ENCODE measurements at places on chromosomes 7 and 10.

GRCh38 chr7:56686276-56686859 lies 445.9 kb downstream of the ZNF479 start:
- DNase-seq, result no peak

- peak; percentile 27 for DNase-seq
Measured at GRCh38 chr7:2978408-2978807, 65.3 kb downstream of the CARD11 start.

DNA sequence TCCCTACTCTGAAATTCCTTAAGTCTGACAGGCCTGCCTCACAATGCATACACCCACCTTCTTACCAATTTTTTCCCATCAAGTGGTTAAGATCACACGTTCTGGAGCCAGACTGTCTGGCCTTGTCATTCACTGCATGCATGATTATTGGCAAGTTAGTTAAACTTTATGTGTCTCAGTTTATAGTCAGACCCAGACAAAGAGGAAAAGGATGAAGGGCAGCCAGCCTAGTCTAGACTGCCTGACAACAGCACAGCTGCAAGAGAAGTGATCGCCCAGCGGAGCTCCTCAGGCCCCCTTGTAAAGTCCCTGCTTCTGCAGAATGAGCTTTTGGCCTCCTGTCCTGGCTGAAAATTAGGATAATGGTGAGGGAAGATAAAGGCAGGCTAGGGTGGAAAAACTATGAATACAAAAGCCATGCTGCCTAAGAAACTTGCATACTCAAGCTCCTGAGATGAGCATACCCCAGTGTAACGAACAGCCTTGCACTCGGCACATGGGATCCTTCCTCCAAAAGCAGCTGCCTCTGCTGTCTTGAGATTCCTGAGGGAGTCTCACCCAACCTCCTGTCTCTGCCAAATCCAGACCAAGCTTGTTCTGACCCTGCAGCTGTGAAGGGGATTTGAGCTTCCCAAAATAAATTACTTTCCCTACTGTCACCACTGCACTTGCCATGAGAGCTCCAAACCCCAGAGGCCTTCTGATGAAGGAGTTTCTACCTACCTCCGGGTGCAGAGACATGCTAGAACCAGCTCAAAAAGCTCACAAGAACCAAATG lies 26.7 kb upstream of the MRLN start:
- no peak for DNase-seq

- no peak for DNase-seq
Measured at GRCh38 chr10:119608316-119609155, 11.8 kb upstream of the TIAL1 start.

GRCh38 chr10:97827702-97828291 lies 21.8 kb upstream of the GOLGA7B start:
- DNase-seq, result no peak

DNA sequence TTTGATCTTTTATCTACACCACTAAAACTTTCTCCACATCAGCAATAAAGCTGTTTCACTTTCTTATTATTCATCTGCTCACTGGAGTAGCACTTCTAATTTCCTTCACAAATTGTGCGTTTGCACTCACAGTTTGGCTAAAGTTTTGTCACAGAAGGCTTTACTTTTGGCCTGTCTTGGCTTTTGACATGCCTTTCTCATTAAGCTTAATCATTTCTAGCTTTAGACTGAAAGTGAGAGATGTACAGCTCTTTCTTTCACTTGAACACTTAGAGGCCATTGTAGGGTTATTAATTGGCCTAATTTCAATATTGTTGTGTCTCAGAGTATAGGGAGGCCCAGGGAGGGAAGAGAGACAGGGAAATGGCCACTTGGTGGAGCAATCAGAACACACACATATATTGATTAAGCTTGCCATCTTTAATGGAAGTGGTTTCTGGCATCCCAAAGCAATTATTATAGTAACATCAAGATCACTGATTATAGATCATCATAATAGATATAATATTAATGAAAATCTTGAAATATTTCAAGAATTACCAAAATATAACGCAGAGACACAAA lies 512.5 kb downstream of the ETV1 start:
- no peak for DNase-seq

DNA sequence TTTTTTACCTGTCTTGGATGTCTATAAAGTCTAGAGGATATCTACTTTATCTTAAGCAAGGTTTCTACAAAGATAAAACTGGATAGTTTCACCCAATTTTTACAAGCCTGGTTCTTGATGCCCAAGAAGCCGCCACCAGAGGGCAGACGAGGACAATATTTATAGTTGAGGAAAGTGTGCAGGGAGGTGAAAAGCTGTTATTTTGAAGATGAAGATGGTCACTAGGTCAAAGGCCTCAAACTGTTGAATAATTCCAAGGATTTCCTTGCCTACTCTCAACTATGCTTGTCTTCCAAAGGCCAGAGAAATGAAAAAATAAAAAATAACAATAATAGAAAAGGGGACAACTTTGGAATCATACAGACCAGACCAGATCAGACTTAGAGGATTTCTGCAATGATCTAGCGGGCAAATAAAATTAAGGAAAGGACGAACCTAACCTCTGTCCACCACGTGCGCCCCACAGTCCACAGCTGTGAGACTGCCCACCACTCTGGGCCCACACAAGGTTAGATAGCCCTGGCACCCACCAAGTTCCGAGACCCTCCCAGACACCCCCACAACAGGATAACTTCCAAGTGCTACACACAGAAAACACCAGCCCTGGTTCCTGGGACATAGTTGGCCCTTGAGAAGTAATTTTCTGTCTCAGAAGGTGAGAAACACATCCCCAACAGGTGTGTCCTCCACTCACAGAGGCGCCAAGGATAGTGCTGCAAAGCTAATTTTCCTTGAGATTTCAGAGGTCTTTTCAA lies 2.8 kb downstream of the PKD1L1 start:
- peak; percentile 70 for DNase-seq

GRCh38 chr10:62113680-62114079 lies 155.0 kb downstream of the RTKN2 start:
- no peak for DNase-seq

GRCh38 chr10:17416442-17417211 lies 37.8 kb downstream of the ST8SIA6 start:
- no peak for DNase-seq

GRCh38 chr10:64463406-64463805 lies 942.2 kb downstream of the REEP3 start:
- no peak for DNase-seq

DNA sequence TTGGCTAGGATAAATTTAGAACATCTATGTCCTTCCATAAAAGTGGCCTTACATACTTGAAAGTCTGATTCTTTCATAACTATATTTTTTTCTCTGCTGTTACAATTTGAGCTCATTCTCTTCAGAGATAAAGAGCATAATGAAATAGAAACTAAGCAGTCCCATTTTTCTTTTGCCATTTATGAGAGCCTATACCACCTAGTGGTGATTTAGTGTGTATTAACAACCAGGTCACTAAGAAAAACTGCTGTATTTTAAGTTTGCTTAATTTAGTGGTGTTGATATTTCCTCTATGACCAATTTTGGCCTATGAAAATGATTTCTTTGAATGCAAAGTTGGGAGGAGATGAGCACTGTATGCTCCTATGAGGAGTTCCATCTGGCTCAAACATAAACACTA lies 88.7 kb upstream of the ZWINT start:
- no peak for DNase-seq

DNA sequence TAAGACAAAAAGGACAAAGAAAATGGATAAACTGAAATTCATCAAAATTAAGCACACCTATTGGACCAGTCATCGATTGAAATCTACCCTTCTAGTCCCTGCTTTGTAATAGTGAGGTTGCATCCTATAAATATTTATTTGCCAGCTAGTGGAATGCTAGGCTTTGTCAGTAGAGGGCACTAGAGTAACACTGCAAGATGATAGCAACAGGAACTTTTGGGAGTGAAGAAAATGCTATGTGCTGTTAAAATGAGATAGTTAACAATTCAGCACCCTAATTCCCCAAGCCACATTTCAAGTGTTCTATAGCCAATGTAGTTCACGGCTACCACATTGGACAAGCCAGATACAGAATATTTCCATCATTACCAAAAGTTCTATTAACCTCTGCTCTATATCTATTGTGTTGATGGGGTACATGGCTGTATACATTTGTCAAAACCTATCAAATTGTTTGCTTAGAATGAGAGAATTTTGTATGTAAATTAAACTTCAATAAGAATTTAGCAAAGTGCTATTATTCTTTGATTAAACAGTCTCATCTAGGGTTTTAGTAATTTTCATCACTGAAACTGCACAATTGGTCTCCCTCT lies 69.8 kb downstream of the LSMEM1 start:
- no peak for DNase-seq

DNA sequence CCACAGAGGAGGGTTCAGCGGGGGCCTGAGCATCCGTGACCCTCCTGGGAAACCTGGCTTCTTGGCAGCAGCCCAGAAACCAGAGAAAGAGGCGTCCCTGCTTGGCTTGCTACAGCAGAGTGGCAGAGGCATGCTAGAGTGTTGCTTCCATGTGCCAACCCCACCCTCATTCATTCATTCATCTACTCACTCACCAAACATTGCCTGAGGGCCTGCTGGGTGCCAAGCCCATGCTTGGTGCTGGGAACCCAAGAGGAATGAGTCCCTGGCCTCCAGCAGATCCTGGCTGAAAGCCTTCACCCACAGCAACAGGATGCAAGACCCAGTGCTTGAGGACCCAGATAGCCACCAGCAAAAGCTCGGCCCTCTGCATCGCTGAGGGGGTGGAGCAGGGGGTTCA lies 129.0 kb downstream of the CDH23 start:
- DNase-seq, result no peak

- DNase-seq, result no peak
Measured at GRCh38 chr7:150793569-150794238, 6.5 kb downstream of the TMEM176B start.

DNA sequence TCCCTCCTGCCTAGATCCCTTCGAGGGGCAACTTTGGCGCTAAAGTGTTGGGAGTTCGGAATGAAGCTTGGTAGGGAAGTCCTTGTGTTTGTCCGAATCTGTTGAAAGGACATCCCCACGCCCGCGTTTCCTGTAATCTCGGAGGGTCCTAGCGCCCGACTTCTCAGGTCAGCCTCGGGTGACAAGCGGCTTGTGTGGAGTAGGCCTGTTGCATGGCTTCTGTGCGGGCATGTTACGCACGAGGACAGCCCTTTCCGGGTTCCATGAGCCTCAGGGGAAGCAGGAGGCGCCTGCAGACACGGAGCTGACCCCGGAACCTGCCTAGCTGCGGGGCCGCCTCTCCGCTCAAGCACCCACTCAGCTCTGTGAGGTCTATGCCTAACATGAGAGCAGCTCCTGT lies 28.4 kb upstream of the AP5Z1 start:
- DNase-seq, result no peak

DNA sequence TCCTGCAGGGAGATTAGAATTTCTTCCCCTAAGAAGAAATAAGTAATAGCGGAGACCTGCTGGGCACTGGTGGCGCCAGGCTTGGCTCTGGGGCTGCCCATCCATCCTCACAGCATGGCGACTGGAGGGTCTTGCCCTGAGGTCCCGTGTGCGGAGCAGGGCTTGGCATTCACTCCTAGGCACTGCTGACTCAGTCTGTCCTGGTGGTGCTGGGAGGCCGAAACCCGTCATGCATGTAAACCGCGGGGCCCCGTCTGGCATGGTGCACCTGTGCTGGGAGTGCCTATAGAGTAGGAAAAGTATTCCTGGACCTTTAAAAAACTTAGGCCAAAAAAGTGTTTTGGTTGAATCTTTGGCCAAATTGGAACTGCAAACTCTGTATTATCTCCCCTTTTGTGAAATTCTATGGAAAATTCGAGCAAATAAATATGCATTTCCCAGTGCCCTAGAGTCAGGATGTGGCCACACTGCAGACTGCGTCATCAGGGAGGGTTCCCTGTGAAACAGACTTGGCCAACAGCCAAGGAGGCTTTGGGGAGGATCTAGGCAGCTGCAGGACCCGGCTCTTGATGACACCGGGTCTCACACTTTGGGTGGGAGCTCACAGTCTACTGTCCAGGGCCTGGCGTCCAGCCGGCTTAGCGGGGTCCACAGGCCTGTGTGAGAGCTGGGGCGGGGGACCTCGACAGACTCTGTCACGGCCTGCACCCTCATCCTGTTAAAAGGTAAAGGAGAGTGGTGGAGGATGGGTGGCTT lies 122.3 kb downstream of the VIPR2 start:
- DNase-seq, result no peak

DNA sequence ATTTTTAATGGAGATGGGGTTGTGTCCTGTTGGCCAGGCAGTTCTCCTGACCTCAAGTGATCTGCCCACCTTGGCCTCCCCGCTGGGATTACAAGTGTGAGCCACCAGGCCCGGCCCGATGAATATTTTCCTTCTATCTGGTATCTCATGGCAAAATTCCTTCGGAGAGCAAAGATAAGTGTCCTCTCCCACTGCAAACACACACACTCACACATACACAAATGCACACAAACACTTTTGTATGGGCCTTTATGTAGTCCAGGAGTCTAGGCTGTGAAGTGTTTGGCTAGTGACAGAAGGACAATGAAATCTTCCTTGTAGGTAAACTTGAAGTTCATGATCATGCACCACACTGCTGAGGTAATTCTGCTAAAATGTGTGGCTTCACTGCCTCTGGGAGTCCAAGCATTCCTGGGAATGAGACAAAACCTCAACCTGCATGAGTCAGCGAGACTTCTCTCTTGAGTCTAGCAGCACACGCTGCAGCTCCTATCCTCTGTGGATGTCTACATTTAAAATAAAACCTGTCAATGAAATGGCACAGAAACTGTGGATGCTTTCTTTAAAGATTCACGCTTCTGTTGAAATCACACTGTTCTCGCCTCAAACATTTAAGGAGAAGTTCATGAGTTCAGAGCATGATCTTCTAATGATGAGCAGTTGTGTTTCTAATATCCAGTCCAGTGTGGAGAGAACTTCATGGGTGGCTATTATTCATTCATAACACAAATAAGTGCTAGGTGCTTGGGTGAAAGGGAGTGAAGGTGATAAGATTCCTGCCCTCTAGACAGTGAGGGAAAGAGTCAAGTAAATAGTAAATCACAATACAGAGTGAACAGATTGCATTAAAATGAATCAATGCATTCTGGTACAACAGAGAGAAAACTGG lies 96.5 kb downstream of the NRP1 start:
- DNase-seq, result no peak

GRCh38 chr10:17171141-17171641 lies 30.3 kb downstream of the TRDMT1 start:
- no peak for DNase-seq

DNA sequence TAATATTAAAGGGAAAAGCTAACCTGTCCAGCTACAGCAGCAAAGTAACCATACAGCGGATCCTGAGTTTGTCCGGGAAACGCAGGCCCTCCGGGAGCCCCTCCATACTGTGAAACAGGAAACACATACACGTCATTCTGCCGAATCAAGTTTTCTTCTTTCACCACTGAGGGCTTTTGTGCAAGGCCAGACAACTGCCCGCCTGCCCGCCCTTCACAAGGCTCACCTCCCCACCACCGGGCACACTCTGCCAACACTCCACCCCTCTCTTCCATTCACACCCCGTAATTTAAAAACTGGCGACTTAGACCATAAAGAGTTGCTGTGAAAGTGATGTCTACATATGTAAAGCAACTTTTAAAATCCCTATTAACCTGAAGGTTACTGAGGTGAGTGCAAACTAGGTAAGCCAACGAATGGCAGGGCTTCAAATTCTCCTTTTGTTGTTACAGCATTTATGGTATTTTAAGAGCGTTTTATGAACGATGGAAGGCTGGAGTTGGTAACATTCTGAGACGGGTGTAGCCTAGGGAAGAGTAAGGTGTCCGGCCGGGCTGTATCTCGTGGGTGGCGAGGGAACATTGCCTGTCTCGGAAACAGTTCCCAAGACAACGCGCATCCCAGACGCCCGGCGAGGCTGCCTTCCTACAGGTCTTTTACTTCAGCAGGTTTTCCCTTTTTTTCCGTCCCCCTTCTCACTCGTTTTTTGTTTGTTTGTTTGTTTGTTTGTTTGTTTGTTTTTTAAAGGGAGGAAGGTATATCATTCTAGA lies 817 bp downstream of the SRI start:
- no peak for DNase-seq

- no peak for DNase-seq
Measured at GRCh38 chr7:111113263-111114017, 22.5 kb downstream of the LRRN3 start.

Data from stimulated activated CD8-positive, alpha-beta memory T cell treated with anti-CD3 and anti-CD28 coated beads, Interleukin-15, amount 100 ng/mL, for 1 hour (primary cell).